ENCODE measurements at places on chromosomes 1 and 21.

DNA sequence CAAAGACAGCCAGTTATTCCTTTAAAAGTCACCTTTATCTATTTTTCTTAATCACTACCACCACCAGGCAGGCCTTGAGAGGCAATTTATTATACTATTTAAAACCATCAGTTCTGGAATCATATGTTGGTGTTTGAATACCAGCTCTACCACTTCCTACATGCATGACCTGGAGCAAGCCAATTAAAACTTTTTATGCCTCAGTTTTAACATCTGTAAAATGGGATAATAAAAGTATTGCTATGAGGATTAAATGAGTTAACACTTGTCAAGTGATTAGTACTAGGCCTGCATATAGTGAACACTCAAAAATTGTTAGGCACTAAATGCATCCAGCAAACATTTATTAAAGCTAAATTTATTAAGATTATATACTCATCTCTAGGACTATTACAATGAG, 49.2 kb upstream of the ADORA3 start:
- no peak for DNase-seq

GRCh38 chr1:217211486-217211885, 419.4 kb downstream of the GPATCH2 start:
- no peak for DNase-seq

GRCh38 chr1:159756397-159756796, 24.4 kb upstream of the DUSP23 start:
- DNase-seq: peak; percentile 17

- DNase-seq: no peak
Measured at GRCh38 chr21:29762570-29763082, 177.2 kb downstream of the GRIK1 start.

DNA sequence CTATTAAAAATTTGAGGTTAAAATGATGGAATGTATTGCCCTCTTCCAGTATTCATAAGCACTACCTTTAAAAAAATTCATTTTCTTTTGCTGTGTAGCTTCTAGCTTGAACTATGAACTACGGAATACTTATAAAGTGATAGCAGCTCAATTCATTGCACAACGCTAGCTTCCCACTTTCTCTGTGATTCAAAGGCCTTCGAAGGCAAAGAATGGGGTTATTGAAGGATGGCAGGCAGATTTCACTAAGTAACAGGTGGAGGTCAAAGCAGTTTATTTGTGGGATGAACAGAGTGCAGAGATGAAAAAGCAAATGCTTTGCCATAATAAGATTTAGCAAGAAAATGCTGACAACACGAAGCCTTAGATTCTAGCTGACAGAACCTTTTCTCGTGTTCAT, 290.6 kb downstream of the NFIA start:
- no peak for DNase-seq

- DNase-seq: no peak
Measured at GRCh38 chr1:105838071-105838470, 1218.4 kb upstream of the PRMT6 start.
